Pons (tissue), 1 donor: ENCODE measurements at places on chromosomes 3 and 15.

DNA sequence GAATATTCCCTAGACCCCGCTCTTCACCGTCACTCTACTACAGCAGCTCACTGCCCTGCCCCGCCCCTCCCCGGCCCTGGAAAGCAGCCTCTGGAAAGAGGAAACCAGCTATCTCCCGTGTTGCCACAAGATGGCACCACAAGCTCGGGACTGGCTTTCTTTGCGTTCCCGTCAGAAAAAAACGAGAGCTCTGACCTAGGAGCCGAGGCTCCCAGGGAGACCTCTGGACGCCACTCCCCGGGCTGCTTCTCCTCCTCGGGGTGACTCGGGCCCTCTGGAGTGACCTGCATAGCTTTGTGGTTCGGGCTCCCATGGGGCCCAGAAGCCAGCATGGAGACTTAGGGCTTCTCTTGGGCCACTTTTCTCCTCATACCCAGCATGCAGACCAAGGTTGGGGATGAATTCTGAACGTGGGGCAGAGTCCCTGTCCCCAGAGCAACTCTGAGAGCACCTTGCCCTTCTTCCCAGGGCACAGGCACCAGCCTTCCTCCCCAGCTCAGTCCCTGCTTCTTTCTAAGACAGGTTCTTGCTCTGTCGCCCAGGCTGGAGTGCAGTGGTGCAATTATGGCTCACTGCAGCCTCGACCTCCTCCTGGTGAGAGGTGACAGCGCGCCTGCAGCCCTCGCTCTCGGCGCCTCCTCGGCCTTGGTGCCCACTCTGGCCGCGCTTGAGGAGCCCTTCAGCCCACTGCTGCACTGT, 19.0 kb downstream of the STOML1 start:
- peak; percentile 79 for DNase-seq

- no peak for DNase-seq
These were observed 28.2 kb downstream of the SLCO3A1 start for GRCh38 chr15:91881569-91882297.

GRCh38 chr3:9779721-9780457, 10.1 kb upstream of the CAMK1 start:
- peak; percentile 90 for DNase-seq

DNA sequence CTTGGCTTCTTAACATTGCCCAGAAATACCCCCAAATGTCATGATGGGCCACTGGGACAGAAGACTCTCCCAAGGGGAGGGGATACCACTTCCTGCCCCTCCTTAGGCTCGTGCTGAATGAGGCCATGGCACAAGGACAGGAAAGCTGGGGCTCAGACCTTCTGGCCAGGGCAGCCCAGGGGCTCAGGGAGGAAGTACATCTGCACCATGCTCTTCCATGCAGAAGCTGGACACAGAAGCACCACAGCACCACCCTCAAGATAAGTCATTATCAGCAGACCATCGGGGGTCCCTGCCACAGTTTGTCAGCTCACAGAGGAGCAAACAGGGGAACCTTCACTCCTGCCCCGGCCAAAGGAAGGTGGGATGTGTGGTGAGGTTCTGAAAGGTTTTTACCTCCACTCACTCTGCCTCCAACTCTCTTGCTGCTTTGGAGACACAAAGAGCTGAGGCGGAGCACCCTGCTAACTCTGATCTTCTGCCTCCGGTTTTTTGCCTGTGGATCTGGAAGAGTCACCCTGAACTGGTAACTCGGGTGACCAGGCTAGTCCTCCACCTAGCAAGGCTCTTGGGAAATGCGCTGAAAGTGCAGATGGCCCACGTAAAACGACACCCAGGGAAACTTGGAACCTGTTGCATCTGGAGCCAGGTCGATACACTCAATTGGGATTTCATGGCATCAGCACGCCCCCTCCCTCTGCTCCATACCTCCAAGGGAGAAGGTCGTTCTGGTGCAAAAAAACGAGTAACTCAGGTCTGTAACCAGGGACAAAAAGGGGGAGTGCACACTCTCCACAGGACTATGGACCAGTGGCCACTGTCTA, 8.3 kb downstream of the BMF start:
- DNase-seq = no peak

DNA sequence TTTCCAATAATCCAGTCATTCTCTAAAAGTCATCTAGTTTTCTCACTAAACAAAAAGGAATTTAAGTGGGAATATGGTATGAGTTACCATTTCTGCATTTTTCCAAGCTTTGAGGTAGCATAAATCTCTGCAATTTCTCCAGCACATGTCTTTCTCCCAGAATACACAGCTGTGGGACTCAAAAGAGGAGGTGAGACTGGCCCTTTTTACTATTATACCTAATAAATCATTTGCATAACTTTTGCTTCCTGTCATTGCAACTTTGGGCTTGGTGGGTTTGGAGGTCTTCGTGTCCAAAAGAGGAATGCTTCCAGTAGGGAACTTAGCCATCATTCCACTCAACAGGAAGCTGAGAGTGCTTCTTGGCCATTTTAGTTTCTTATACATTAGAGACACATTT, 94.8 kb downstream of the FMN1 start:
- DNase-seq = no peak

GRCh38 chr3:42301446-42302175, 35.6 kb upstream of the CCK start:
- DNase-seq = no peak

GRCh38 chr15:51816611-51817010, 12.8 kb upstream of the TMOD3 start:
- no peak for DNase-seq

DNA sequence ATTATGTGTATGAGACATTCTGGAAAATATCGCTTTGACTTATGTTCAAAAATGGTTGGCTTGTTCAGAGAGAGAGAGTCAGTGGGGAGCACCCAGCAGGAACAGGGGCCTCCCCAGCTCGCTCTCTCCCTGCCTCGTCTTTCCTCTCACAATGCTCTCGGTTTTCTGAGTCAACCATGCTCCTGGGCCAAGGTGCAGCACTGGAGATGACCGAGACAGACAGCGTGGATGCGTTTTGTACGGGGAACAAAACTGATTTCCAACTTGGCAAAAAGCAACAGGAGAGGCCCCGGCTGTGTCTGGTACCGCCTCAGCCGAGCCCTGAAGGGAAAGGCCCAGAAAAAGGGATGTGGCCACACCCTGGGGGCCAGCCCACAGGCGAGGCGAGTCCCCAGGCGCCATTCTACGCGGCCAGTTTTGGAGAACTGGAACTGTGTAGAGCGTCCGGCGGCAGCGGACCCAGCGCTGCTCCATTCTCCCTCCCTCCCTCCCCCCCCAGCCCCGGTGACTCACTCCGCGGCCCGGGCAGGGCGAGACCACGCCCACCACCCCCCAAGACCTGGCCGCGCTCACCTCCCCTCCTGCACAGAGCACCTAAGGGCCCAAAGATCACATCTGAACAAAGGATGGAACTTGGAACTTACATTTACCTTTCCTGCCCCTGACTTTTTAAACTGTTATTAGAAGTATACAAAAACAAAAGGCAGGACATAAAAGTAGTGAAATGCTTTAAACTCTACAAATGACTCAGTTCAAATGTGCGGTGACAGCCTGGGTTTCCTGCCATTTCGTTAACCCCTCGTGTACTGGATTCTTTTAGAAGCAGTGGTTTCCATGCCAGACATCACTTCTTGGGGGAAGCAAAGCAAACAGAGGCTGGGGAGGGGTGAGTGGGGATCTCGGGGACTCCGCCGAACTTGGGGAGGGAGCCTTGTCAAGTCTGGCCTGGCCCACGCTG, 12.7 kb downstream of the ATP10A start:
- DNase-seq = no peak

- no peak for DNase-seq
These were observed 27.4 kb downstream of the SCG5 start for GRCh38 chr15:32668942-32669341.

DNA sequence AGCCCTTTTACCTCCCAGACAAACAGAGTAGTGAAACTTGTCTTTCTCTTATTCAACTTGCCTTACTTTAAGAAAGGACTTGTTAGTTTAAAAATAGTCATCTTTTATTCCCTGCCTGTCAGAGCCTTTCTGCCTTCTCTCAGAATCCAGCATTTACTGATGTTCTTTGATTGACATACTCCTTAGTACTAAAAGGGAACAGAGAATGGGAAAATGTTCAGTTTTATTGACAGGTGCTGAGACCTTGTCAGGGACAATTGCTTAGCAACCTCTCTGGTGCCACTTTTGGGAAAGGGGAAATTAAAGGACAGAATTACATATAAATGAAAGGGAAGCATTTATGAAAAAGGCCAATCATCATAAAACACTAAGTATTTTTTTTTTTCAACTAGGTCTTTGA, 378.3 kb downstream of the PDCD6IP start:
- no peak for DNase-seq

DNA sequence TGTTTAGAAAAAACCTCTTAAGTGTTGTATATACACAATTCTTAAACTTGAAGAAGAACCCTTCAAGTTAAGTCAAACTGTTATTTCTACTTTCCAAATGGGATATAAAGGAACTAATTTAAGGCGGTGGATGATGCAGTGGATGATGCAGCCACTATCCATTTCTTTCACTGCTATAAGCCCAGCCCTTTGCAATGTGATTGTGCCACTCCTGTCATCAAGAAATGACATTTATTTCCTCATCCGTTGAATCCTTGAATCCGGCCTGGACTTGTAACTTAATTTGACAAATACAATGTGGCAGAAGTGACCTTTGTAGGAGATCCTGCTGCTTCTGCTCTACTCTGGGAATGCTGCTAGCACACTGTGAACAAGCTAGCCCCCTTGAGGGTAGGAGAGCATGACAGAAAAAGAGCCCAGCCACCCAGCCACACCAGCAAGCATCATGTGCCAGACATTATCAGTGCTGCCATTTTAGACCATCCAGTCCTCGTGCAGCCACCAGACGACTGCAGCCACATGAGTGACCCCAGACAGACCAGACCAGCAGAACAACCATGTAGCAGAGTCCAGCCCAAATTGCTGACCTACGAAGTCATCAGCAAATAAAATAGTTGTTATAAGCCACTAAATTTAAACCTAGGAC, 47.4 kb downstream of the UACA start:
- DNase-seq = no peak

DNA sequence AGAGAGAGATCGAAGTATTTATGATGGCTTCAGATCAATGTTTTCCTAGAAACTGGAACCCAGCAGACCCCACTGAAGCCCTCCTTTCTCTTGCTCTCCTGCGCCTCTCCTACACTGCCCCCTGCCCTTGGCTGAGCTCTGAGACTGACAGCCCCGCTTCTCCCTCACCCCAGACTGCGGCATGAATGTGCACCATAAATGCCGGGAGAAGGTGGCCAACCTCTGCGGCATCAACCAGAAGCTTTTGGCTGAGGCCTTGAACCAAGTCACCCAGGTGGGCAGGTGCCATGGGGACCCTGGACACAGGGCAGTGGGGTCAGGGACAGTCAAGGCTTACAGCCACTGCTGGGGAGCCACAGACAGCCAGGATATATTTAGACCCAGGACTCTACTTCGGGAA, 23.7 kb downstream of the PRKCD start:
- DNase-seq = no peak

GRCh38 chr3:132596816-132597433, at the start of gene ACKR4:
ACKR4 (plus strand) TSS chr3:132597270; CDS start chr3:132600398, 3,128 bp downstream.
- DNase-seq = no peak

GRCh38 chr3:71537211-71537611, 46.3 kb downstream of the FOXP1 start:
- no peak for DNase-seq

DNA sequence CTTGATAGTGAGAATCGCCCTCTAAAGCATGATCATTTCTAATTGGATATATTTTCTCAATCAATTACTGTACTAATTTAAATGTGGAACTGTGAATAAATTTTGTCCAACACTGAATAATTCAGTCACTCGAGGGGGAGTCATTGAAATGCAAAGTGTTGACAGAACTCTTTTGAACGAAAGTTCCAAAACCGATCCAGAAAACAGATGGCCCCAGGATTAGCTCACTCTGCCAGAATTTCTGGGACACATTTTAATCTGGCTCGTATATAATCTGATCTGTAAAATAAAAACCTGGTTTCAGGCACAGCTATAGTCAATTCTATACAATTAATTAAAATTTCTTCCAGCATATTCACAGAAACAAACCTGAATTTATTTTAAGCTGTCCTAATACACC, 580.4 kb downstream of the ROBO1 start:
- no peak for DNase-seq
